ENCODE measurements at places on chromosomes 6 and 20.

- DNase-seq: no peak
Measured at GRCh38 chr6:30700340-30700739, 9.6 kb upstream of the NRM start.

DNA sequence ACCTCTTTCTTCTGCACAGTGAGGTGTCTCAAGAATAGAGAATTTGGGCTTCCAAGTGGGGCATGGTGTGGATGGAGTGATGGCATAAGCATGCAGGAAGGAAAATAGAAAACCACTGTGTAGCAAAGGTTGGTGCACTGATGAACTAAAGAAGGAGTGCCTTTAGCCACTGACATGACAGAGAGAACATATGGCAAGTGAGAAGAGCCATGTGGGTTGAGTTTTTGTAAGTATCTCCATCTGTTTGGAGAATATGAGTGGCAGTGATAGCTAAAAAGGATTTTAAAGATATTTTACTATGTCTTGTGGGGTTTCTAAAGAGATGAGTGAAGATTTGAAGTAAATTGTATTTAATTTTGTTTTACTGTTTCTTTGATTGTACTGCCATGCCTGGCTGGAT is 160.5 kb upstream of the GRIK2 start:
- DNase-seq: no peak

GRCh38 chr6:112946051-112946450 is 598.9 kb downstream of the RFPL4B start:
- DNase-seq: no peak

- no peak for DNase-seq
Measured at GRCh38 chr6:84065693-84066290, 32.2 kb downstream of the MRAP2 start.

DNA sequence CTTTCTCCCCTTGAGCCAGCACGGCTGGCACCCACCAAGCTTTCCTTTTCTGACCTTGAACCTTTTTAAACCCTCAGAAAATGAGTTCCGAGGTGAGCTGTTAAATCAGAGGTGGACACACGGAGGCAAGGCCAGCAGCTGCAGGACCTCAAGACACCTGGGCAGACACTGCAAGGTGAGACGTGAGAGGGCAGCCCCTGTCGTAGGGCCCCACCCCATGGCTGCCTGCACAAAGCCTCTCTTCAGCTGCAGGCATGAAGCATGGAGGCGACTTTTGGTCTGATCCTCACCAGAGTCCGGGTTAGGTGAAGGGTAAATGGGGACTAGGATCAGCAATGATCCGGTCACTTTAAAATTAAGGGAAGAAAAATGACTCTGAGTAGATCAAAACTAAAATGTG is 25.7 kb downstream of the MYT1 start:
- DNase-seq: no peak

DNA sequence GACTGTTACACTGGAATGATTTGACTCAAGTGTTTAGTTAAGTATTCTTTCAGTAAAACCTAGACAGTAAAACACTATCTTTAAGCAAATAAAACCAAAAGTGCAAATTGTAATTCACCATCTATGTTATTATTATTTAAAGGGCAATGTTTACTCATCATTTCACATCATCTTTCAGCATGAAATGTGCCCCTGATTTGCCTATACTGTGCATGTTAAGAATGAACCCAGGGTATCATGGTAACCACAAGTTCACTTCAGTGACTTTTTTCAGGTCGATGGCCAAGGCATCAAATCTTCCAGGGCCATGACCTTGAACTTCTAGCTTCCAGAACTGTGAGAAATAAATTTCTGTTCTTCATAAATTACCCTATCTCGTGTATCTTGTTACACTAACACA is 2.1 kb upstream of the HLA-DOB start:
- DNase-seq: no peak

DNA sequence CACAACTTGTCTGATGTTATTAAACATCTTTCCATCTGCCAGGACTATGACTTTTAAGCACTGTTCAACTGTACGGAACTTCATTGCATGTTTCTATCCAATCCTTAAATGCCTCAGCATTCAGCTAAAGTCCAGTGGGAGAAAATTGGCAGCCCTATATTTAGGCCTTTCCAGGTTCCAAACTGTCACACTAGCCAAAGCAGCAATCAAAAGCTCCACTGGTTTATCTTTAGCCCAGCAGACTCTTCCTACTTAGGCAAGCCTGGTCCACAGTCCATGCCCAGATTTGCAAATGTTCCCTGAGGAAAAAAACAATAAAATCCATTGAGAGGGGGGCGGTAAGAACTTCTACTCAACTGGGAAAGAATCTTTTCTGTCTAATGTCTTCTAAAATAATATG is 349.1 kb upstream of the GJE1 start:
- DNase-seq: peak; percentile 29

- no peak for DNase-seq
Measured at GRCh38 chr20:47493963-47494293, 7.8 kb upstream of the NCOA3 start.

GRCh38 chr6:148343047-148343782 is 577 bp downstream of the SASH1 start:
- DNase-seq: no peak

DNA sequence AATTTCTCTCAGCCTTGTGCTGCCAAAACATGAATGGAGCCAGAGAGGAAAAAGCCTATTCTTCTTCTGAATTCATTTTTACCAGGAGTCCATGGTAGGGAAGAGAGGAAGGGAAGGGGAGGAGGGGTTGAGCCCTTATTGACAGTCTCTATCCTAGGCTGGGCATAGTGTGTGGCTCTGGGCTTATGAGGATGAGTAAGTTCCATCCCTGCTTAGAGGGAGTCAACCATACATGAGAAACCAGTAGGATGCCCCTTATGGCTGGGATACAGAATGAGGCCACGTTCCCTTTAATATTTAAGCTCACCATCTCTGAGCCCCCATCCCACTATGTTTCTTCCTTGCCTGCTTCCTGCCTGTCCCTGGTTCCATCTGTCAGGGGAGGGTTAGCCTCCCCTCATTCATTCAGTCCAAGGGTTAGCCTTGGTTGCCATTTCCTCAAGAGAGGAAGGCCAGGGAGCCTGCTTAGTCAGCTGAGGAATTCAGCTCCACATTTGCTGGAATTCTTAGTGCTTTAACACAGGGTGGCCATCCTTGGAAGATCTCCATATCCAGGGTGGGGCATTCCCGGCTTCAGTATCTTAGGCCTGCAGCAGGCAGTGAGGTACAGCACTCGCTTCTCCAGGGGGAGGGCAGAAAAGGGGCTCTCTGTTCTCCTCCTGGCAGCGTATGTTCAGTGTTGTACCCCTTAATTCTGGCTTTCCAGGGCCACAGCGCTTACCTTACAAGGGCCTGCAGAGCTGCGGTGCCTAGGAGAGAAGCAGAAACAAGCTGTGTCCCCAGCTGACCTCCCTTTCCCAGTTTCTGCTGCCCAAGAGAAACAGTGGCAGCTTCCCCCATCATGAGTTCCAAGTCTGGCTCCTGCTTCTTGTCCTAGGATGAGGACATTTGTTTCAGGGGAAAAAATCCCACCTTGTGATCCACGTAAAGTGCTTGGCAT is 12.5 kb downstream of the SIRT5 start:
- DNase-seq: no peak

- no peak for DNase-seq
Measured at GRCh38 chr20:48862279-48862678, 34.5 kb upstream of the PREX1 start.

DNA sequence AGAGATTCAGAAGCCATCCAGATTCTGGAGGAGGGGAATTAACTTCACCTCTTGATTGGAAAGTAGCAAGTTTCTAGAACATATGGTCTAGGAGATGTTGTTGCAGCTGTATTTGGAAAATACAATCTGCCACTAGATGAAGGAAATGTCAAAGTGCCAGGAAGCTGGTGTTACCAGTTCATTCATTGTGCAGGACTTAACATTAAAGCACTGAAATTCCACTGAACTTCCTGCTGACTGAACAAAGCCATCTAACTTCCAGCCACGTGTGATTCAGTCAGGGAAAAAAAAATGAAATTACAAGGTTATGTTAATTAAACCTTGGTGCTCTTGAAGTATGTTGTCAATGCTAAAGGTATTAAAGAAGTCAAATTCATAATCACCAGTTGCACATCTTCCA is 321.5 kb upstream of the SASH1 start:
- no peak for DNase-seq

DNA sequence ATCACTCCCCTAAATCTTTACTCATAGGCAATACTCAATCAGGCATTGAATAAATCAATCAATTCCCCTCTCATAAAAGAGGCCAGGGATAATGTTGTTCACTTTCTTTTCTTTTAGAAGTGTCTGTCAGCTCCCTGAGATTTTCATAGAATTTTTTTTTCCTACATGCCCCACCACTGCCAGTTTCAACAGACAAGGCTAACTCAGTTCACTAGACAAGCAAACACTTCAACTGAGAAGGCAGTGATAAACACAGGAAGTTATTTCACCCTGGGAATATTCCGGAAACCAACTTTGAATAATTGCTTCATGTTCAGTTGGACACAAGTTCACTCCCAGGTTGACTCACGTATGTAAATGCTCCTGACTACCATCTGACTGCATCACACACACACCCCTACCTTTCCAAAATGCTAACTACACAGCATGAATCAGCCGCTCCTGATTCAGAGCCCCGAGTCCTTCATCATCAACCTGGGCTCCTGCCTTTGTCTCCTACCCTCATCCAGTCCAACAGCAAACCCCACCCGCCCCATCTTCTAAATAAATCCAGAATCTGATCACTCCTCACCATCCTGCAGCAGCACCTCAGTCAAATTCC is 143.9 kb downstream of the BCAS1 start:
- no peak for DNase-seq

DNA sequence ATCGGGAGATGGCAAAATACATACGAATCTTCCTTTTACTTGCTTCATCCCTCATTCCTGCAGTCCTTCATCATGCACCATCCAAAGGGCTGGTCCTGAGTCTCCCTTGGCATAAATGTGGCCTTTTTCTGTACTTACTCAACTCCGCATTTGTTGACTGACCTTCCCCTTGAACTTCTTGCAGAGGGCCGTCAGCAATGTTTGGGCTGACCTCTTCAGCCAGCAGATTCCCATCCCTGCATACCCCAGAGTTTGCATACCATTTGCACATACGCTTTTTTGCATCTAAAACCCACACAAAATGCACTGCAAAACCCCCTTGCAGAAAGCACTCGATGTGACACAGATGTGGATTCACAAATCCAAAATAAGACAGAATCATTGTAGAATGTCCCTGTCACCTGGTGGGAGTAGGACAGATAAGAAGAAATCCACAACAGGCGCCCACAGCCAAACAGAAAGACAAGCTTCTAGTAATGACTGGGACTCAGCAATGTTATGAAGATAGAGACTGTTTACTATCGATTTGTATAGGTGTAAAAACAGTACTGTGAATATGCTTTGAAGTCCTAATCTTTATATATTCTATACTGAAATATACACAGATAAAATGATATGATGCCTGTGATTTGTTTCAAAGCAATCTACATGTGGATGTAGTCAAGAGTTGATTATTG is 45.8 kb downstream of the TBC1D7 start:
- no peak for DNase-seq

- DNase-seq: no peak
Measured at GRCh38 chr6:52116605-52116948, 29.2 kb upstream of the PKHD1 start.

GRCh38 chr6:55833284-55833683 is 42.1 kb downstream of the BMP5 start:
- no peak for DNase-seq

GRCh38 chr6:90894285-90895130 is 307.6 kb upstream of the MAP3K7 start:
- no peak for DNase-seq

DNA sequence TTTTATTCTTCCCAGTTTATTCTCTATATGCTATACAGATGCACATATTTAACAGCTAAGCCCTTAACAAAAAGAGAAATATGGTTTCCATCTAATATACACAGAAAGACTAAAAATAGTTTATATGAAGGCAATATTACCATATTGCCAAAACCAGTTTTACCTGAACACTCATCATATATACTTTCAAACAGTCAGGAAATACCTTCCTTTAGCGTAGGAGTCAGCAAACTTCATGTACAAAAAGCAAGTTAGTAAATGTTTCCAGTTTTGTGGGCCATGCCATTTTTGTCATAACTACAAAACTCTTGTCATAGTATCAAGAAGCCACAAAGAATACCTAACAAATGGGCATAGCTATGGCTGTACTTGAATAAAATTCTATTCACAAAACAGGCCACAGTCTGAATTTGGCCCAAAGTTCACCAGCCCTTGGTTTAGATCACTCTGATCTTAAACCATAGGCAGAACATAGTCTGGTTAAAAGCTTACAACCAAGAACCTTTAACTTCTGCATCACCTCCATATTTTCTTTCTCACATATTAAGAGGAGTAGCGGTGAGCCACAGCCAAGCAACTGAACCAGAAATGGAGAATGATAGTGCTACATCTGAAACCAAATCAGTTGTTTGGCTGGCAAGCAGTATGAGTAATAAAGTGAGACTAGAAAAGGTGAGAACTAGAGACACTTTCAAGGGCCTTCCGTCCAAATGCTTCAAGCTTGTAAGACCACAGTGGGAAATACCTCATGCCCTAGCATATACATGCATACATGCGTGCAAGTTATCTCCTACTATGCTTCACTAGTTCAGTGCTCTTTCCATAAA is 116.6 kb downstream of the PTPRK start:
- DNase-seq: no peak

GRCh38 chr6:33738879-33739278 is 7.8 kb downstream of the IP6K3 start:
- DNase-seq: no peak

DNA sequence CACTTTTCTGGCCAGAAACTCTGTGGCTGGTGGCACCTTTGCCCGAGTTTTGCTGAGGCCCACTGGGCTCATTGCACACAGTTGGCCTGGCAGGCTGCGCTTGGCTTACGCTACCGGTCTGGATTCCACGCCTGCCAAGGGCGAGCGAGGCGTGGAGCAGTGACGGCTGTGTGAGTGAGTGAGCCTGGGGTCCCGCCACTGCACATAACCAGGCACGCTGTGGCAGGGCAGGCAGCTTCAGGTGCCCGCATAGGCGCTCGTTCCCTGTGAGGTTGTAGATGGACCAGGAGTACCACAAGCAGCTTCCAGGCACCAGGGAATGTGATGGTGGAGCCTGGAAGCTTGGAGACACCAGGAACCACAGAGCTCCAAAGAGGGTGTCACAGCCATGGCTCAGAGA is 190.1 kb upstream of the DEFB112 start:
- DNase-seq: no peak

DNA sequence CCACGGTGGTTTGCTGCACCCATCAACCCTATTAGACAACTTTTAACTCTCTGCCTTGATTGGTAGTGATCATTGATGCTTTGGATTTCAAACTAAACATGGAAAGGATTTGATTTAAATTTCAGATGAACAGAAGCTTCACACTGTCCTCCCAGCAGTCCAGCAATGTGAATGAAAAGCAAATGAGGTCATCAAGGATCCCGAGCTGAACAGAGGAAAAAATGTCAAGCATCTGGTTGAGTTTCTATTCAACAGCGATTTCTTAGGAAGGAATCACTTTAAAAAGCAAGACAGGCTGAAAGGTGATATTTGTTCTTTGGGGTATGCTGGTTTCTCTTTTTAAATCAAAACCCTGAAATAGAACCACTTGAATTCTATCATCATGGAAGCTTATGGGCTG is 10.6 kb upstream of the SAMD3 start:
- no peak for DNase-seq

- no peak for DNase-seq
Measured at GRCh38 chr6:13354331-13355042, 26.1 kb upstream of the TBC1D7 start.
